ENCODE measurements at places on chromosomes 13 and 19.

GRCh38 chr19:5096536-5096935 lies 127.6 kb downstream of the KDM4B start:
- no peak for DNase-seq

- DNase-seq, result no peak
These were observed at the start of gene ZNF793 for GRCh38 chr19:37506387-37507166. ZNF793 (plus strand) TSS chr19:37506939; CDS start chr19:37523440, 16,501 bp downstream.

DNA sequence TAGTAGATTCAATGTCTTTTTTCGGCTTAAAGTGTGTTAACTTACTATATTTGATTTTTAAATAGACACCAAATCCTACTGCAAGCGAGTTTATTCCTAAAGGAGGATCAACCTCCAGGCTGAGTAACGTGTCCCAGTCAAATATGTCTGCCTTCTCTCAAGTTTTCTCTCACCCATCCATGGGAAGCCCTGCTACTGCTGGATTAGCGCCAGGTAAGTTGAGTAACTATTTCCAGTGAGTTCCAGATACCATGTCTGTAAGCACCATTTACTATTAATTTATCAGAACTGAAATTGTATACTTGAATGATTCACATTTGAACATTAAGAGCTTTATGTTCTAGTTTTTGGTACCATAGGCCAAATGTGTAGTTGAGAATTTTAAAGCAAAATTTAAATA lies 81.8 kb downstream of the PAN3 start:
- DNase-seq, result no peak

GRCh38 chr13:84430446-84430845 lies 548.2 kb upstream of the SLITRK1 start:
- no peak for DNase-seq

- no peak for DNase-seq
These were observed 12.4 kb downstream of the CHAF1A start for GRCh38 chr19:4414800-4415321.

DNA sequence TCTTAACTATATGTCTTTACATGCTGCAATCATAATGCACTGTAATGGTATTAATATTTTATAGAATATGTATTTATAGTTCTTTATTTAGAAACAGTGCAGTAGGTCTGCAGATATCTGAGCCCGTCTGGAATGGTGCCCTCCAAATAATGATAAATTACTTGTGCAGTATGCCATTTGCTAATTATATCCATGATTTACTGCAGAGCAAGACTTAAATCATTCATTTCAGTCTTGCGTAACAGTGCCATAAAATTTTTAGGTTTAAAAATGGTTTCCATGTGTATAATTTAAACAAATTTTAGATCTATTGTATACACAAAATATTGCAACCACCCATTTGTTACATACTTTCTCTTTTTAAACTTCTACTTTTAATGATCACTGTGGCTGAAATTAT lies 175.1 kb downstream of the ZNF536 start:
- DNase-seq, result no peak

DNA sequence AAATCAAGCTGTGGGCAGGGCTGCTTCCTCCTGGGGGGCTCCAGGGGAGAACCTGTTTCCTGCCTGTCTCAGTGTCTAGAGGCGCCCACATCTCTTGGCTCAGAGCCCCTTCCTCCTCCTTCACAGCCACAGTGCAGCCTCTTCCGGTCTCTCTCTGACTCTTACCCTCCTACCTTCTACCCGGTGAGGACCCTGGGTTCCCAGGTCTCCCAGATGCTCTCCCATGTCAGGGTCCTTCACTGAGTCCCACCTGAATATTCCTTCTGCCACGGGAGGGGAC lies 153.1 kb downstream of the KDM4B start:
- peak; percentile 87 for DNase-seq

DNA sequence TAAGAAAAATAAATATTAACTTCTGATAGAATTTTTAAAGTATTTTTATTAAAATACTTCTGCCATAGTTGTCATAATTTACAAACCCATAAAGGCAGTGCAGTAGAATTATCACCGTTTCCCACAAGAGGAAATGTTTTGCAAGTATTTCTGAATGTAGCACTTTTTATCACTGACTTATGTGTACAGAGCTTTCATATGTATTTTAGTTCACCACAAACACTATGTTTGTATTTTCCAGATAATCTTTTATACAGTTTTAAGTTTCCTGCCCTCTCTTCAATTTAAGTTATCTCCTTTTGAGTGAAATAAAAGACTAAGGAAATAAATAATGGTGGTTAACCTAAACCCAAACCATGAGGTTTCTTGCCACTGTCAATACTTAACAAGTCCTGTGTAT lies 24.2 kb downstream of the MIPEP start:
- DNase-seq, result no peak

DNA sequence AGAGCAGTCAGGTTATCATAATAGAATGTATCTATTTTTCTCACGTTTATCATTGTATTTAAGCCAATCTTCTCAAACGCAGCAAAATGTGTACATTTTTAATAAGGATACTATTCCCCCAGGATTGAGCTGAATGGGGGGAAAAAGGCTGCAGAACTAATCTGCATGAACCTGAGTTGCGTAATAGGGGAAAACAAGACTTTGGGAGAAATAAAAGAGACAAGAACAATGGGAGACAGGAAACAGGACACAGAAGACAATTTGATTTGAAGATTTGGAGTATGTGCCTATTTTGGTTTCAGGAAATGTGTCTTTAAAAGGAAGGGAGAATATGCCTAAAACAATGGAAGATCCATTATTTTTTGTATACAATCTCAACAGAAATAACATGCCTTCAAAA lies 844.5 kb downstream of the DIAPH3 start:
- DNase-seq, result no peak

DNA sequence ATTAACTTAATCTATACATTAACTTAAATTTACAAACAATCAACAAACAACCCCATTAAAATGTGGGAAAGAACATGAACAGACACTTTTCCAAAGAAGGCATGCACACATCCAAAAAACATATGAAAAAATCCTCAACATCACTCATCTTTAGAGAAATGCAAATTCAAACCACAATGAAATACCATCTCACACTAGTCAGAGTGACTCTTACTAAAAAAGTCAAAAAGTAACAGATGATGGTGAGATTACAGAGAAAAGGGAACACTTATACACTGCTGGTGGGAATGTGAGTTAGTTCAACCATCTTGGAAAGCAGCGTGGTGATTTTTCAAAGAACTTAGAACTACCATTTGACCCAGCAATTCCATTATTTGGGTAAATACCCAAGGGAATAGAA lies 759.2 kb upstream of the SLITRK1 start:
- DNase-seq, result no peak

GRCh38 chr13:90746230-90746629 lies 601.3 kb upstream of the MIR17HG start:
- no peak for DNase-seq

- DNase-seq, result no peak
These were observed 5.3 kb downstream of the SPPL2B start for GRCh38 chr19:2333807-2334211.

DNA sequence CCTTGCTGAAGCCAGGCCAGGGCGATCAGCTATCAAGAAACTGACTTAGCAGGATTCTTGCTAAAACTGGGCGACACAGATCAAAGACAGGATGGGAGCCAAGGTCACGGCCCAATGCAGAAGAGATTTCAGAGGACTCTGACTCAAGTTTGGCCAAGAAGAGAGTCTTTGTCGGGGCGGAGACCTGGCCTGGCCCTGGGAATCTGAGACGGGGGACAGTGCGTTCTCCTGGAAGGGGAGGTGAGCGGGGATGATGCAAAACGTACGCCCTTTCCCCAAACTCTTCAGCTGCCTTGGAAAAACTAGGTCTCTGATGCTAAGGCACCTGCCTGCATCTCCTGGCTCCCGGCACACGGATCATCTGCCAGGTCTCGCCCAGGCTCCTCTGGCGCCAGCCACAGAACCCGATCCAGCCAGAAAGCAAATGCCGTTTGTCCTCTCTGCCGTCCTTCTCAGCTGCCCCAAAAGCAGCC lies 9.8 kb downstream of the MVB12A start:
- DNase-seq, result no peak

GRCh38 chr19:11261431-11261970 lies 823 bp downstream of the DOCK6 start:
- no peak for DNase-seq

GRCh38 chr13:91145571-91146205 lies 201.8 kb upstream of the MIR17HG start:
- no peak for DNase-seq

DNA sequence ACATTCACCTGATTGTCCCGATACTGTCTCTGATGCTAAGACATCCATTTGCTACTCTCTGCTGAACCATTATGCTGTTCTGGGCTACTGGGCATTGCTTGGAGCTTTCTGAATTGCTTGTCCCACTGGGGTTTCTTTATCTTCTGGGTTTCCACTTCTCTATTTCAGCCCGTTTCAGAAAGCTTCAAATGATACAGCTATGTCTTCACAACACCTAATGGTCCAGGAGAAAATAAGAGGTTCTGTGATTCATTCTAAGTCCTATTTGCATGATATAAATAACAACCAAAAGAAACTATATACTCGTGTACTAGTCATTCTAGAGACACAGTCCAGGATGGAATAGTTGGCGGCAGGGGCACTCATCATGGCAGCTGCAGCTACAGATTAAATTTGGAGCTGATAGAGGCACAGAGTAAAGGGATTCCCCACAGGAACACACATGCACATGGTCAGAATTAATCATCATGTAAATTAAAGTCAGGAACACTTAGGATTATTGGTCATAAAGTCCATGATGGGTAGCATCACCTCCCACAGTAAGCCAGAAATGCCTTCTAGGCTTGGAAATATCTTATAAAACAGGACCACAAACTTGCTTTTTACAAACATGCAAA lies 33.3 kb upstream of the SCEL start:
- DNase-seq, result no peak

DNA sequence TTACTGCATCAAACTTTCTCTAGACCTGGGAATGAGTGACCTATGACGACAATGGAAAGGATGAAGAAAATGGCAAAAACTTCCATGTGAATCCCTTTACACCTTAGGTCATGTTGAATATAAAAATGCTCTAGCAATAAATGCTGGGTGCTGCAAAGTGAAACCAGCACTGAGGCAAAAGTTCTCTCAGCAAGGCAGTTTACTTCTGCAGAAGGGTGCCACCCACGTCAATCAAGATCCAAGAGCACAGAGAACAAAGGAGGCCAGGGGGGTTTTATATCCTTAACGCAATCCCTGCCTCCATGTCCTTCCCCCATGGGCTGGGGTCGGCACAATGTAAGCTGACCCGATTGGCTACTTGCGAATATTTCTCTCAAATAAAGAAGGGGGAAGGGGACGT lies 38.7 kb downstream of the ZNF333 start:
- no peak for DNase-seq

DNA sequence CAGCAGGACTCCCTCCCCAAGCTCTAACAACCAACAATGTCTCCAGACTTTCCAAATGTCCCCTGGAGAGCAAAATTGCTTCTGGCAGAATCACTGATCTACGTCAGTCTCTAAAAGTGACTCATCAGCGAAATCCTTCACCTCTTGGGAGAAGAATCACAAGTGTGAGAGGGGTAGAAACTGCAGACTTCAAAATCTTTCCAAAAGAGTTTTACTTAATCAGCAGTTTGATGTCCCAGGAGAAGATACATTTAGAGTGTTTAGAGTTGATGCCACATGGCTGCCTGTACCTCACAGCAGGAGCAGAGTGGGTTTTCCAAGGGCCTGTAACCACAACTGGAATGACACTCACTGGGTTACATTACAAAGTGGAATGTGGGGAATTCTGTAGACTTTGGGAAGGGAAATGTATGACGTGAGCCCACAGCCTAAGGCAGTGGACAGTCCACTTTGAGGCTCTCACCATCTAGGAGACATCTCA lies 6.2 kb upstream of the CEACAM5 start:
- DNase-seq, result no peak

DNA sequence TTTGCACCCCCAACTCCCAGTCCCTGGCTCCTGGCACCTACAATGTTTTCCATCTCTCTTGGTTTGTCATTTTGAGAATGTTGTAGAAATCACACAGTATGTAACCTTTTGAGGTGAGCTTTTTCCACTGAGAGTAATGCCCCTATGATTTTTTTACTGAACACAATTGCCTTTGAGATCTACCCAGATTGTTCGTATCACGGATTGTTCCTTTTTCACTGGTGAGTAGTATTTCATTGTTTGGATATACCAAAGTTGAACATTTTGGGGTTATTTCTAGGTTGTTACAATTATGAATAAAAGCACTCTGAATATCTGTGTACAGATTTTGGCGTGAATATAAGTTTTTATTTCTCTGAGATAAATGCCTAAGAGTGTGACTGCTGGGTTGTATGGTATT lies 17.7 kb upstream of the ANKRD10 start:
- DNase-seq, result no peak

GRCh38 chr13:60691268-60691667 lies 294.2 kb downstream of the TDRD3 start:
- DNase-seq, result no peak

DNA sequence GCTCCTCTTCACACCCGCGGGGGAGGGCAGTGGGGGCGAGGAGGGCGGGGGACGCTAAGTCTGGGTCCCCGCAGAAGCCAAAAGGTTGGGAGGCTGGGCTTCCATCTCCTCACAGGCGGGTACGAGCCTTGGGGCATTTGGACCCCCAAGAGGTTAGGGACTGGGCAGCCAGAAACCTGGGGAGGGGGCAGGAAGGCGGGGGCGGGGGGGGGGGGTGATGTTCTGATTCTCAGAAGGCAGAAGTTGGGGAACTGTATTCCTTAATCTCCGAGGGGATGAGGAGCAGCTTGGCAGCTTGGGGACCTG lies 5.1 kb downstream of the BCL3 start:
- DNase-seq, result no peak
